HS-5 (cell line): ENCODE measurements at places on chromosomes 12 and 14.

DNA sequence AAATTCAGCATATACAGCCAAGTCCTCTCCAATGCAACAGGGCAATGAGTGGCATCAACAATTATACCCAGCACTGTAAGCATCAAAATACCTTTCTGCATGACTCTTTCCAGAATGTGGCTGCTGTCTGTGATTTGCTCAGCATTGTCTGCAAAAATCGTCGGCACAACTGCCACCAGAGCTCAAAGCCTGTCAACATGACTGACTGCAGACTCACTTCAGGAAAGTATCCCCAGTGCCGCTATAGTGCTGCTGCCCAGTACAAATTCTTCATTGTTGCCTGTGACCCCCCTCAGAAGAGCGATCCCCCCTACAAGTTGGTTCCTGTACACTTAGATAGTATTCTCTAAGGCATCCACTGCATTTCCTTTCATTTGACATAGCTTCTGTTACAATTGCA, 735 bp downstream of the RNASE6 start:
- DNase-seq: no peak

GRCh38 chr14:100325958-100326357, 2.8 kb downstream of the SLC25A47 start:
- DNase-seq: no peak

DNA sequence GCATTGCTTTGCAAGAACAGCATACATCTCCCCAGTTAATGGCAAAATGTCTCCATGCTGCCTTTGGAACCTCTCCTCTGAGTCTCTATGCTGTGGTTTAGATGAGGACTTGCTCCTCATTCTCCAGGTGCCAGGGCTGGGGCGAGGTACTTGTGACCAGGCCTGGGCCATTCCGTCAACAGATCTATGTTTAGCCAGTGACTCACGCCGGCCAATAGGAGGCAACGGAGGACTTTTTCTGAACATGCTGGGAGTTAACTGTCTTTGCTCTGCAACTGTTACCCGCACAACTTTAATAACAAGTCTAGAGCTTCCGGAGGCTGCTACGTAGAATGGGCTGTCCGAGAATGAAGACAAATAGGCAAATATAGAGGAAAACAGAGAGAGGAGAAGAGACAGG, 214.2 kb downstream of the GLT1D1 start:
- DNase-seq: no peak

- no peak for DNase-seq
Measured at GRCh38 chr12:109178532-109178931, 62.1 kb downstream of the ACACB start.

DNA sequence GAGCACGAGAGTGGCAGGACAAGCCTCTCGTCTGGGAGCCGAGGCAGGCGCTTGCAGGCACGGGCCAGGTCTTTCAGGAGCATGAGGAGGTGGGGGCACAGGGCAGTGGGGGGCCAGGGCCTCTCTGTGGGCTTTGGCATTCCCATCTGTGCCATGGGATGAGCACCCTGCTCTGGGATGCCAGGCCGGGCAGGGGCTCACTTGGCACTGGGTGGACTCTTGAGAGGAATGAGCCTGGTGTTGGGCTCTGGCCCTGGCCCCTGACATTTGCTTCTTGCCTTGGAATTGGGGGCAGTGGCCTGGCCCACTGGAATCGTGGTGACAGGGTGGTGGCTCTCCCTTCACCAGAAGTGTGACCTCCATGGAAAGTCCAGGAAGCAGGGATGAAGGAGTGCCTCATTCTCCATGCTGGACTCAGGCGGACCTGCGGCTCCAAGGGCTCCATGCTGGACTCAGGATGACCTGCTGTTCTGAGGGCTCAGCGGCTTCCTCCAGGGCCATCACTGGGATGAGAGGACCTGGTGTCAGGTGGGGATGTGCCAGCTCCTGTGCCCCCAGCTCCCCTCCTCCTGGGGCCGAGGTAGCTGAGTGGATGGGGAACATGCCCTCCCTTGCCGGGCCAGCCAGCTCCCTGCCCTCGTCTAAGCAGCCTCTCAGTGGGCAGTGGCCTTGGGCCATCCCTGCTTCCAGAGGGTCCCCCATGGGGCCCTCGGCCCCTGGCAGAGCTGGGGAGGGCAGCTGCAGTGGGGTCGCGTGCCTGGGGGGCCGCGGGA, 220.3 kb downstream of the KIF26A start:
- no peak for DNase-seq

- no peak for DNase-seq
Measured at GRCh38 chr14:90756755-90757345, 59.4 kb downstream of the TTC7B start.

- no peak for DNase-seq
Measured at GRCh38 chr12:12606781-12607589, 4.7 kb upstream of the CREBL2 start.

DNA sequence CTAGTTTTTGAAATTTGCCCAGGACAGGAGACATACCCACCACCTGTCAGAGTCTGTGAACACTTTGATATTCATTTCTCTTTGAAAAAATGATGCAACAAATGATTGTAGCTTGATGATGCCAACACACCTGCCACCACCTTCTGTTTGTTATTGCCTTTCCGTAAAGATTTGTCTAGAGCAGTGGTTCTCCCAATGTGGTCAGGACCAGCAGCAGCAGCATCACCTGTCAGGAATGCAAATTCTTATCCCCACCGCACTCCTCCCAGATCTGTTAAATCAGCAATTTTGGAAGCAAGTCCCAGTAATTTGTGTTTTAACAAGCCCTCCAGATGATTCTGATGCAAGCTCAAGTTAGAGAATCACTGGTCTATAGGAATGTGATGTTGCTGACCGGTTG, 9.9 kb downstream of the CCDC175 start:
- DNase-seq: no peak

GRCh38 chr14:34867199-34867598, 8.0 kb downstream of the BAZ1A start:
- no peak for DNase-seq
